ENCODE measurements at places on chromosomes 2 and 18. TPM values are rescaled to one million over a fixed set of nuclear protein-coding genes. Genes with fewer than 3 reads are reported as not detected.

GRCh38 chr2:141697035-141697434 lies 433.8 kb downstream of the LRP1B start:
- no peak for DNase-seq

GRCh38 chr2:230840301-230840700 lies 24.4 kb upstream of the ITM2C start:
- no peak for DNase-seq

GRCh38 chr18:31426871-31427406 lies 20.6 kb upstream of the DSG3 start:
- DNase-seq: no peak

DNA sequence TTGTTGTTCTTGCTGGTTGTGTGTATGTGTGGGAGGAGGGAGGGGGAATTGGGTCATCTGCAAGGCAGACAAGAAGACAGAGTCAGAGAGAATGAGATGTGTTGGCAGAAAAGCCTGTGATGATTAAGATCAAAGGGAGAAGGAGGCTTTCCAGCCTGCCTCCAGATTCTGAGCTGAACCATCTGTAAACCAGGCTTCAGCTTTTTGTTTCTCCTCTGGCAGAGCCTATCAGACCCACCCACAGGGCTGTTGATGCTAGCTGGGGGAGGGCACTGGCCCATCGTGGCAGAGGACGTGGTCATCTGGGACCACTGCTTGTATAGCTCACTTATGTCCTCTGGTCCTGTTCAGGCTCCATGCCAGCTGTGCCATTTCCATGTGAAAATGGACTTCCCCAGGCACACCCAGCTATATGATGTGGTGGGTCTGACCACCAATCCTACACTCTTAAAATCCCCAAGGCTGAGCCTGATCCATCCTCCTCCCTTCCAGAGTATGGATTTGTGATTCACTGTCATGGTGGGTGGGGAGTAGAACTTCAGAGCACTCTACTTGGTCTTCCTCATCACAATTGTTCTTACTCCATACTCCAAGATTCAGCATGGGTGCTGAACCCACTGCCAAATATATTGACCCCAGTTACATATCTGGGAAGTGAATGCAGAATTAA lies 27.8 kb upstream of the COL6A3 start:
- no peak for DNase-seq

- no peak for DNase-seq
These were observed 21.2 kb downstream of the GRB14 start for GRCh38 chr2:164599954-164600589.

The DSG4 gene
- polyA plus RNA-seq: 0.03 TPM

DNA sequence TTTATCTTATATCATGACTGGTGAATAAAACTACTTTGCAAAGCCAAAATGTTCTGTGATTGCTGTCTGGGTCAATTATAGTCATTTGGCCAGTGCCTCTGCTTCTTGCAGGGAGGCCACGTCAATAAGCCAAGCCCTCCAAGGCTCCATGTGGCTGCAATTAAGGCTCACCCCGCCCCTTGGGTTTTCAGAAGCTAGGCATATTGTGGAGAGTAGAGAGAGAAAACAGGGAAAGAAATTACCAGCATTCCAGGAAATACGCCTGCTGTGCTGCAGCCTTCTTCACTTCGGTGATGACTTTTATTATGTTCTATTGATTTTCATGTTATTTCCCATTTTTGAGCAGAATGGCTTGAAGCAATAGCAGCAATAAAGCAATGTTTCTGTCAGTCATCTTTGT lies 319.7 kb downstream of the SOX11 start:
- no peak for DNase-seq

DNA sequence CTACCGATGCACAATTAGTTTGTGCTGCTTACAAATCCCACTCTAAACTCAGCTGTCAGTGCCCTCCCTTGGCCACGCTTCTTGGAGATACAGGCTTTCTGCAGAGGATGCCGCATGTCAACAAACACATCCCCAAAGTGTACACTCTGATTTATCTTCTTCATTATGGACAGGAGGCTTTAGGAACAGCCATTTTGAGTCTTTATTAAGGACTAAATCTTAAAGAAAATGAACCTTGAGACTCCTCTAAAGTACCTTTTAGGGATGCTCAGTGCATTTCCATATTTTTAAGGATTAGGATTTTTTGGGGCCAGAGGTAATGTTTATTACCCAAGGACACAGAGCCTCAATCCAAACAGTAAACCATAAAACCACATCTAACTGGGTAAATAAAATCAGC lies 6.0 kb downstream of the EDAR start:
- no peak for DNase-seq

The VWA3B gene
- 0.40 TPM for polyA plus RNA-seq

DNA sequence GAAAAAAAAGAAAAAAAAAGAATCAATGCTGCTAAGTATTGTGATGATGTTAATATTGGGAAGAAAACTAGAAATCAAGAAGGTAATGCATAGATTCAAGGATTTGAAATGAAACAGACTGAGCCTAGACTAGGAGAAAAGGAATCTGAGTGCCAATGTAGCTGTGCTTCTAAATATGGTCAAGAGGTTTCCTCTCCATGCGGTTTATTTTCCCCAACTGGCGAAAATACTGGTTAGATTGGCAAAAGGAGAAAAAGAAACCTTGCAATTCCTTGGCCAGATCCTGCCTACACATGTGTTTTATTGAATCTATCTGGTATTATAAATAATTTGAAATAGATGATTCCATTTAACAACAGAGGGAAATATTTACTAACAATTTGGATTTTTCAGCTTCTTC lies 5.7 kb downstream of the SCN3A start:
- DNase-seq: no peak

The VIT gene
- polyA plus RNA-seq: not detected

- no peak for DNase-seq
These were observed 48.3 kb downstream of the LAMA3 start for GRCh38 chr18:23737578-23737977.

- no peak for DNase-seq
These were observed 8.9 kb downstream of the SH2D6 start for GRCh38 chr2:85427300-85427835.

The TRABD2A gene
- 0.51 TPM for polyA plus RNA-seq

DNA sequence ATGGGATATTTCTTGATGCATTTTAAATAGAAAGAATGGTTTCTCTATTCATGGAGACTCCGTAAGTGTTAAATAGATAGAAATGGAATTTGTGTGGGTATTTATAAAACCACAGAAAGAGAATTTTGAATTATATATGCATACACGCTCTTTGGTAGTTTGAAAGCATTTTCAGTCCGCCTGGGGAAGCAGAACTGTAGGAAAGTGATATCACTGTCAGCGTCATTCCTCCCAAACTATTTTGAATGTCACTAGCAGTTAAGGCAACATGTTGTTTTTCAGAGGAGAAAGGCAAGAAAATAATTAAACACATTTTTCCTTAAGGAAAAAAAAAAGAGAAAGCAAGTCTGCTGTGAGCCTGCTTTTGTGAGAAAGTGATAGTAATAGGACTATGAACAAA lies 8.7 kb upstream of the ERMN start:
- no peak for DNase-seq

The MSTN gene
- 2.1 TPM for polyA plus RNA-seq

The NTSR2 gene
- polyA plus RNA-seq: not detected

GRCh38 chr2:100140582-100140981 lies 1.8 kb downstream of the AFF3 start:
- no peak for DNase-seq

DNA sequence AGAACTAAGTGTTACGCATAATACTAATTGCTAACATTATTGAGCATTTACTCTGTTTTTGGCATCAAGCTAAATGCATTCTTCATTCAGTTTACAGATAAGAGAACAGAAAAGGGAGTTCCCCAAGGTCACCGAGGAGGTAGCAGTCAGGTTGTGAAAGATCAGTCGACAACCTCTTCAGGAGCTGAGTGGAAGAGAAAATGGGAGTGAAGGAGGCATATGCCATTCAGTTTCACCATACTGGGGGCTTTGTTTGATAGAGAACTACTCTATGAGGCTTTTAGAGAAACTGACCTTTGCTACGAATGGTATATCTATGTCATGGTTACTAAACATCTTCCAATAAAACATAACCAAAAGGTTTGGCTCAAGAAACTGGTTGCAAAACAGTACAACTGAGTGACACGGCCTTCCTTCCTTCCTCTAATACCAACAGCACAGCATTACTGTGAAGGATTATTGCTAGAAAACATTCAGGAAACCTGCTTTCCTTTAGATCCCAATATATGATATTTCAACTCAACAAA lies 112.1 kb downstream of the RBMS1 start:
- DNase-seq: no peak

DNA sequence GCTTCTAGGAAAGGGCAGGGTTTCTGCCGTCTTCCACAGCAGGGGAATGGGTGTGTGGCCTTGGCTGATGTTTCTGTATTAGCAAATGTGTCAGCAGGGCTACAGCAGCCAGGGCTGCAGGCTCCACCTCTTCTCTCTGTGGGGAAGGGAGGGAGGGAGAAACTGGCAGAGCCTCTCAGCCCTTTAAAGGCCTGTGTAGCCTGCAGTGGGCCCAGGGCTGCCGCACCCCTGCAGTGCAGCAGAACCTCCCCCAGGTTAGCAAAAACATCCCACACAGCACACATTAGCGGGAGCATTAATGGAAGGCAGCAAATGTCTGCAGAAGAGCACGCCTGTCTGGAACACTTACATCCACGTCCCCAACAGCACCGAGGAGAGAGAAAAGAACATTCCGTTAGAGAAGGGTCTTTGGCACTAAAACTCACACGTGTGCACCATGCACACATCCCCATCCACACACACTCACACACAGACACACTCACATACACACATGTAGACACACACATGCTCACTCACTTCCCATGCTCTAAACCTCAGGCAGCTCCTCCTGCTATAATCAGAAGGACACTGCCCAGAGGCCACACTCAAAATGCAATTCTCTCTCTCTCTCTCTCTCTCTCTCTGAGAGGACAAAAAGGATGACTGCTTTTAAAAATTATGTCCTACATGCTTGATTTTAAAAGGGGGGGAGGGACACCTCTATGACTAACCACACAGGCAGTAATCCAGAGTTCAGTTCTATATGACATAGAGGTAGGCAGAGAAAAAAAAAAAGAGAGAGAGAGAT lies 24.1 kb downstream of the MRPL35 start:
- DNase-seq: peak; percentile 8

DNA sequence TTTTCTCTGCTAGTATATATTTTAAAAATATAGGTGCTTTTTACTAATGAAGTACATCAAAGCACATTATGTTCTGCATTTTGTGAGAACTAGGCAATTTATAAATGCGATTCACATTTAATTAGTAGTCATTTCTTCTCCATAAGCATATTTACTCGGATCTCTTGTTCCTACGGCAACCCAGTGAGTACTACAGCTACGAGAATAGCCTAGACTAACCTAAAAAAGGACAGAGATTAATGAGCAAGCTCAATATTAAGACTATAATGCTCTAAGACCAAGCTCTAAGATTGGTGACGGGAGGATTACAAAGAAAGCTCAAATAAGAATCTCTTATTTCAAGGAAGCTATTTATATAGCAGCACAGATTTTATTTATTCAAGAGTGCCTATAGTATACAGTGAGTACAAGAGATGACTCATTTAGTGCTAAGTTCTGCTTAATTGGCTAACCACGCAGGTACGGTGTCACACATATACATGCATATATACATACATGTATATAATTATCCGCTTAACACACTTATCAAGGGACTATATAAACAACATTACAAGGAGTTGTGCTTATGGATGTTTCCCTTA lies 364.7 kb downstream of the GPD2 start:
- DNase-seq: no peak

The RPRM gene
- polyA plus RNA-seq: 4.8 TPM

- no peak for DNase-seq
These were observed 365.7 kb downstream of the TNS1 start for GRCh38 chr2:217636991-217637561.

DNA sequence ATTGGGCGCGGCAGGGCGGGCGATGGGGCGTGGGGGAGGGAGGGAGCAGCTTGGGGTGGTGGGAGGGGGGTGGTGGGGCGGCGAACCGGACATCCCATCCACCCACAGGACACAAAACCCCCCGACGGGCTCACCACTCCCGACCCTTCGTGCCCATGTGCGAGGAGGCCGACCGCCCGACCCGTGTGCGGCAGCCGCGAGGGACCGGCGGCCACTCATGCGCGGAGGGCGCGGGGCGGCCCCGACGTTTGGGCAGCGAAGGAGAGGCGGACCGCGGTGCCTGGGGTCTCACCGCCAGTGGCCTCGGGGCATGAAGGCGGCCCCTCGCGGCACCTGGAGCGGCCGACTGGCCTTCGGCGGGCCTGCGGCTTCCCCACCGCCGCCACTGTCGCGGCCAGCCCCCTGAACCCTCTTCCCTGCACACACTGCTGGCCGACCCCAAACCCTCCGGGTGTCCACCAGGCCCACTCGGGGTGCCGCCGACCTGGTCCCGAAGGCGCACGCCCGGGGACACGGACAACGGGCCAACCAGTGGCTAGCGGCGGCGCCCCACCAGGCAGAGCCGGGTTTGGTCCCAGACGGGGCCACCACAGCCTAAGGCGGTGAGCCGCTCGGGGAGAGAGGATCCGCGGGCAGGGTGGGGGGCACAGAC lies 94.6 kb upstream of the ANKRD30BL start:
- no peak for DNase-seq

- no peak for DNase-seq
These were observed 33.6 kb upstream of the SMAD2 start for GRCh38 chr18:47964053-47964452.

DNA sequence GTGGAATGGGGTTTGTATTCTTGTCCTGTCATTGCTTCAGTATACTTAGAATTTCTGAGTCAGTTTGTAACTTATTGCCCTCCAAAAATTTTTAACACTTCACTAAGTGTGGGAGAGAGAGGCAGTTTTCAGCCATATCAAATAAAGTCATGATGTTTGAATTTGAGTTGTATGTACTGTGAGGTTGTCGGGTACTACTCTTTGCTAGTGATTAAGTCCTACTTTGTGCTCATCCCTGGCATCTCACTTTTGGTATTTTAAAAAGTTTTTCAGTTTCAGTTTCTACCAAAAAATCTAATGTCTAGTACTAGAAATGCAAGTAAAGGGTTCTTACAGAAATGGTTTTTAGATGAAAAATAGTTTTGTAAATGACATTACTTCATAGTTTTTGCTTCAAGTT lies 40.7 kb downstream of the EIF5B start:
- no peak for DNase-seq

The TMEM17 gene
- 6.9 TPM for polyA plus RNA-seq

The SLC38A11 gene
- 2.1 TPM for polyA plus RNA-seq

The CYP26B1 gene
- 12.6 TPM for polyA plus RNA-seq

- DNase-seq: no peak
These were observed 16.3 kb downstream of the TMEM17 start for GRCh38 chr2:62489702-62490101.

The FBXO41 gene
- 1.6 TPM for polyA plus RNA-seq

DNA sequence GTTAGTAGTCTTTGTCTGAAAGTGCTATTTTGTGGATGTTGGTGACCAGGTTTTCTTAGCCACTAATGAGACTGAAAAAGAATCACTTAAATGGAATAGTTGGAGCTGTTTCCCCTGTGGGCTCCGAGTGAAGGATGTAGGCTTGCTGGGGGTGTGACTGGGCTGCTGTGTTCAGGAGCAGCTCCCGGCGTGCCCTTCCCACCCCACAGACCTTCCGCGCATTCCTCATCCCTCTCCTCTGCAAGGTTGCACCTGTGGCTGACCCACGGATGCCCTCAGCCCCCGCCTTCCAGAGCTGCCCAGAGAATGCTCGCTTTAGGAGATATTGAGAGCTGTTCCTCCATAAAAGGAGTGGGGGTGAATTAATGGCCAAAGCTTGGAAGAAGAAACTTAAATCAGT lies 174.3 kb downstream of the LDLRAD4 start:
- no peak for DNase-seq
